ENCODE measurements at places on chromosomes 2 and 18.

DNA sequence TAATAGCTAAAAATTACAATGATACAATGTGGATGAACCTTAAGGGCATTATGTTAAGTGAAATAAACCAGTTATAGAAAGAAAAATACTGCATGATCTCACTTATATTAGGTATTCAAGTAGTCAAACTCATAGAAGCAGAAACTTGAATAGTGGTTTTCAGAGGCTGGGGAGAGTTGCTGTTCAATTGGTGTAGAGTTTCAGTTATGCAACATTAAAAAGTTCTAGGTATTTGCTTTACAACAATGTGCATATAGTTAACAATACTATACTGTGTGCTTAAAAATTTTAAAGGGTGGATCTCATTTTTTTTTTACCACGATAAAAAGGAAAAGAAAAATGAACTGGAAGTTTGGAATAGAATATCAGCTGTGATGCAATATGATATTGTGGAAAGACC lies 479.1 kb downstream of the SPAG16 start:
- DNase-seq = no peak

DNA sequence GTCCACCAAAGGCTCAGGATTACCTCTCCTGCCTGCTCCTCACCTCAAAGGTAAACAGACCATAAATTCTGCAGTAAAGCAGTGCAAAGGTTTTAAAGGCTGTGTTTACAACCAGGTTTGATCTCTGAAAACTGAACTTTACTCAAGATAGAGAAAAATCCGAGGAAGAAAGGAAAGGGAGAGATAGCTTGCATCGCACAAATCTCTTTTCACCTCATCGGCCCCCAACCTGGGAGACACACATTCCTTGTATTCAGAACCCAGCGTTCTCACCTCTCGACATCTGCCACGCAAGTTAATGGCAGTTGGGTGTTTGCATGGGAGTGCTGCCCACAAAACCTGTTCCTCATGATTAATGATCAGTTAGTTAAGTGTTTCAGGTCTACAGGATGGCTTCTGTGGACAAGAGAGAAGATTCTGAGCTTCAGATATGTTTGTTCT lies 72.6 kb downstream of the GATA6 start:
- DNase-seq = peak; percentile 23

GRCh38 chr2:129587426-129588064 lies 391.9 kb upstream of the RAB6C start:
- no peak for DNase-seq

- DNase-seq = no peak
These were observed 8.9 kb downstream of the PDCL3 start for GRCh38 chr2:100571668-100572067.

- no peak for DNase-seq
These were observed 37.8 kb downstream of the MAL start for GRCh38 chr2:95063086-95063958.

GRCh38 chr2:150485871-150486538 lies 1.5 kb downstream of the RND3 start:
- DNase-seq = peak; percentile 73

DNA sequence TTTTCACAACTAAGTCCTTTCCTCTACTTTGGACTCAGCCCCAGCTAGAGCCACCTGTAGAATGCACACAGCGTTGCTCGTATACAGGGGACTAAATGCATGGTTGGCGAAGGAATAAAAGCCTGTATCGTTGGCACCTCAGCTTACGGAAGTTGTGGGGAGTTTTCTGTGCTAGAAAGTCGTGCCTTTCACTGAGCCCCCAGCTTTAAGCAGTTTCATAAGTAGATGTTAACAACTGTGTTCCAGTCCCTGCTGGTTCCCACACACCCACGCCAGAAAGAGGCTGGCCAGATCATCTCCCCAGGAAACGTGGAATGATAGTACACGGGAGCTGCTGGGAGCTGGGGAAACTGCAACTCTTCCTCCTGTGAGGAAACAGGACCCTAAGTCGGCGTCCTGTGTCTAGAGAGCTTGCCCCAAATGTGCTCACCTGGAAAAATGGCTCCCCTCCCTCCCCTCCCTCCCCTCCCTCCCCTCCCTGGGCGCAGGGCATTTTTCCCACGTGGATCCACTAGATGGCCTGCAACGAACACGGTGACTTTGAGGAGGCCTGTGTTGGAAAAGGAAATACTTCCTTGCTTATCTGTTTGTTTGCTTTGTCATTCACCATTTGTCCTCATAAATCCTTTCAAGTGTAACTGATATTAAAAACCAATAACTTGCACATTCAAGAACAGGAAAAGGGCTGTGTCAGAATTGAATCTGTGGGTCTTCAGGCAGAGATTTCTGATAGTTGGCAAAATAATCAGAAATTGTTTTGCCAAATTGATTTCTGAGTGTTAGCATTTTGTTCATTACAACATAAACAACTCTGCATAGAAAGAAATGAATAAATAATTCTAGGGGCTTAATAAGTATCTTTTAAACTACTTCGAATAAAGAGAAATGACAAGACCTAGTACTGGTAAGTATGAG lies 43.9 kb upstream of the RFX8 start:
- DNase-seq = peak; percentile 20

All from NCI-H774 (cell line).